CD4-positive, alpha-beta T cell treated with Interleukin-6 at 100 ng/mL for 8 hours (primary cell): ENCODE measurements at places on chromosomes 3 and 15.

DNA sequence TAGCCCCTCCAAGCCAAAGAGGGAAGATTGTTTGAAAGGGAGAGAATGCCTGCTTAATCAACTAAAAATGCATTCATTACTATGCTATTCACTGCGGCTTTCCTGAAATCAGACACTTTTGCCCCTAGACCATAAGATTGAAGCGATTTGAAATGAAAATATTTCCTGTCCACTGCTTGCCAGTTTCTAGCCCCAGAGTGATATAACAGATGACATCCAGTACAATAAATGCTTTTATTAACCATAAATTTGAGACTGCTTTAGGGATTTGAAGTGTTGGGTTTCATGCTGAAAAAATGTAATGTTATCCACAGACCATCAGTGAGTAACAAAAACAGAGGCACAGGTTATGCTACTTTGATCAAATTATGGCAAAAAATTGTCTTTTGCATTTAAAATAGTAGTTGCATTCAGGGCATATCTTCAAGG lies 14.1 kb downstream of the IL17RD start:
- no peak for DNase-seq

- no peak for DNase-seq
These were observed 64.8 kb upstream of the SEC61A1 start for GRCh38 chr3:127987309-127987995.

GRCh38 chr15:69232144-69232543 lies 66.6 kb upstream of the PAQR5 start:
- no peak for DNase-seq

GRCh38 chr3:139597947-139598346 lies 58.4 kb upstream of the RBP1 start:
- DNase-seq: no peak

DNA sequence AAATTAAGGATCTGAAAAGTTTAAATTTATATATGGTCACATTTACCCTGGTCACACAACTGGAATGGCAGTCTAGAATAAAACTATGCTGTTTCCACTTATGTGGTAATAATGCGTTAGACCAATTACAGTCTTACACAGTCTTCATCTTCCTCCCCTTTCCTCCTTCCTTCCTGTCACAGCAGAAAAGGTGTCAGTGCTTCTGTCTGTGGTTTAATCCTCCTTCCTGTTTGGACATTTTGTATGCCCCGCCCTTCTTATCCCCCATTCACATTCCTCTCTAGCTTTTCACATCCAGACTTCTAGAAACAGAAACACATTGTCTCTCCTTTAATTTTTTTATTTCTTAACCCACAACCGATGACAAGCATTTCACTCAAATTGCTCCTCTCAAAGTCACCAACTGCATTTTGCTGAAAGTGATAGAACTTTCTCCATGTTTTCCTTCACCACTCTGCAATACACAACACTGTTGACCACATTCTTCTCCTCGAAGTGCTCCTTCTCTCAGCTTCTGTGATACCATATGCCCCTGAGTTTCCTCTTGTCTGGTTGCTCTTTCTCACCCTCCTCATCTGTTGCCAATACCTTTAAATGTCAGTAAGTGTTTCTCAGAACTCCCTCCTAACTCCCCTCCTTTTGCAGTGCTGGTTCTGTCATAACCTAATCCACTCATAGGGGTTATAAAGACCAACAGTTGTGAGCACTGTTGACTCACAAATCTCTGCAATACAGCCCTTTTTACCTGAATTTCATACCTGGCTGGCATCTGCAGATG lies 271.6 kb downstream of the UBE2E2 start:
- DNase-seq: no peak

DNA sequence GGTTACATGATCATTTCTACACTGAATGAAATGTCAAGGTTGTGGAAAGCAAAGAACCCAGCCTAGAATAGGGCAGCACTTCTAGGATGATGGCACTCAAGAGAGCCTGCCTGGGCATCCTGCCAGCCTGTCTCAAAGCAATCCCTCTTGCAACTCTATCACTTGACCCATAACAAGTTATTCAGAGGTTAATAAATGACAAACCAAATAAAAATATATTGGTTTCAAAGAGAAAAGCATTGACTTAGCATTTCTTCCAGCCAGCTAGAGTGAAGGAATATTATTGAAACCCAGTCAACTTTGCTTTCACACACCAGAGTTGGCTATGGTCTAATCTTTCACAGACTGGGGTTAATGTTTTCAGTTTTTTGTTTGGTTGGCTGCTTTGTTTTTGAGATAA lies 214.6 kb upstream of the UBE2E2 start:
- no peak for DNase-seq

DNA sequence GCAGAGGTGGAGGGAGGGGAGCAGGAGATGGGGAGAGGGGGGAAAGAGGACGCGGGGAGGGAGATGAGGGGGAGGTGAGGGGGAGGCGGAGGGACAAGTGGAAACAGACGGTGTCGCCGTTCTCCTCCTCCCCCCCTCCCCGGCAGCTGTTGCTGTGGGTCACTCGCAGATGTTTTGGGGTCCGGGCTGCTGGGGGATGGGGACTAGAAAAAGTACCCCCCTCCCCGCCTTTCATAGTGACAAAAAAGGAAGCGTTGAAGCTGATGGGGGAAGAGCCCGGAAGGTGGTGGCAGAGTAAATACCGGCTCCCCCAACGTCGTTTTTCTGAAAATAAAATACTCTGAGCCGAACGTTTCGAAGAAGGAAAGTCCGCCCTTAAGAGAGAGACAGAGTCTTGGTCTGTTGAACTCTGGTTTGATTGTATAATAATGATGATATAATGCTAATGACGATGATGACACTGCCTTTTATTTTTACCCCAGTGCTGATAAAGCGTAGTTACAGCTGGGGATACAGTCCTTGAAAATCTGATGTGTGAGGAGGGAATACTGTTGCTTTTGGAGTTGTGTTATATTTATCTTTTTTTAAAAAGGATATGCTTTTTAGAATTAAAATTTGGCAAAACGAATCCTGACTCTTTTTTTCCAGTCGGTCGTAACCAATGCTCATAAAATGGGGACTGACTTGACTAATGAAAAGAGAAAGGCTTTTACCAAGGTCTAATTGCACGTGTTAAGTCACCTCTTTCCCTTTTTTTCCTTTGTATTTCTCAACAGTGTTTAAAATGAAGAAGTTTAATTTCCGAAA lies 993 bp downstream of the STXBP5L start:
- no peak for DNase-seq

DNA sequence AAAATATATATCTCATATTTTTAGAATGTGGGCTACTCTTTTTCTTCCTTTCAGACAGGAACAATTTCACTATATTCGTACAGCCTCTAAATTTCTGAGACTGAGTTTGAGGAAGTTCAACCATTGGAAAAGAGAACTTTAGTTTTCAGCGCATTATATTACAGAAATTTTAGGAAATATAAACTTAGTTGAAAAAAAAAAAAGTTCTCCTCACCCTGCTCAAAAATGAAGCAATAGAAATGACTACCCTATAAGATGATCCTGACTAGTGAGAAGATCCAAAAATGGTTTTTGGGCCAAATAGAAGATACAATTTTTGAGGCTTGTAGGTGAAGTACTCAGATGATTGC lies 139.6 kb downstream of the MCTP2 start:
- DNase-seq: no peak

GRCh38 chr3:78977073-78977472 lies 790.7 kb downstream of the ROBO1 start:
- DNase-seq: no peak

DNA sequence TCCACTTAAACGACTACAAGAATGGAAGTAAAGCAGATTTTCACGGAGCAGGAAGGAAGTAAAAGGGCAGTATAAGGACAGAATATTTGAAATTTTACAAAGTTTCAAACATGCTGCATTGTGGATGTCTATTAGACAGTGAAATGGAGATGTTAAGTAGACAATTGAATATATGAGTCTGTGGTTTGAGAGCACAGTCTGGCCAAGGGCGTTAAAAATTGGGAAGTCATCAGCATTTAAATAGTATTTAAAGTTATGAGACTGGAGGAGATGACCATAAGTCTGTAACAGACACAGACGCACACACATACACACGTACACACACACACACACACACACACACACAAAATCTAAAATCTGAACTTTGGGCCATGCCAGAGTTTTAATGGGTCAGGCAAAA lies 935.9 kb downstream of the EPHA3 start:
- DNase-seq: no peak

GRCh38 chr3:172919297-172919683 lies 168.8 kb downstream of the ECT2 start:
- no peak for DNase-seq

- no peak for DNase-seq
These were observed 199.1 kb upstream of the ZPLD1 start for GRCh38 chr3:102235679-102236078.

GRCh38 chr3:98772022-98772421 lies 8.9 kb downstream of the ST3GAL6 start:
- no peak for DNase-seq

GRCh38 chr15:41024885-41025284 lies 71.6 kb downstream of the CHAC1 start:
- DNase-seq: no peak

- no peak for DNase-seq
These were observed 36.2 kb downstream of the FEM1B start for GRCh38 chr15:68313501-68314410.

GRCh38 chr15:91884606-91885005 lies 31.1 kb downstream of the SLCO3A1 start:
- DNase-seq: no peak

DNA sequence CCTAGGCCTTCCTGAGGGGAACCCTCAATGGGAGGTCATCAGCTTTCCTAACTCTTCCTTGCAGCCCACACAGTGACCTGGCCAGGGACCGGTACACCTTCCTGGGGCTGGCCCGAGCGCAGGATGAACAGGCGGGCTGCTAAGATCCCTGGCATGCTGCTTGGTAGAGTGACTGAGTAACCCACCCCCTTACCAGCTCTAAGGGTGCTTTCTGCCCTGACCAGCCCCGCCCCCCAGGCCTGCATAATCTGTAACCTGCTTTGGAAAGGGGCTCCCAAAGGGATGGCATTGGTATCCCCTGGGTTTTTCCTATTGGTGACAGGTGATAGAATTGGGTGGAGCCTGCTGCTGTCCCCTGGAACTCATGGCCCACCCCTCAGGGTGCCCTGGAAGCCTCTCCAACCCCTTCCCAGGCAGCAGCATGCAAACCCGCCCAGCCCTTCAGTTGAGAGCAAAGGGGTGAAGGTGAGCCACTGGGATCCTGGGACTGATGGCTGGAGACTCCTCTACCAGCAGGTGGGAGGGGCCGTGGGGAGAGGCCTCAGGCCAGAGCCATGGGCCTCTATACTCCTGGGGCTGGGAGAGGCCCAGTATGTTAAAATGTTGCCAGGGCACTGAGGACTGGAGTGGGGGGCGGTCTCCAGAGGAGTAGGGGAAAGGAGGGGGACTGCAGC lies 11.1 kb upstream of the KIF7 start:
- no peak for DNase-seq

- no peak for DNase-seq
These were observed 60.1 kb downstream of the MBNL1 start for GRCh38 chr3:152328841-152329240.

DNA sequence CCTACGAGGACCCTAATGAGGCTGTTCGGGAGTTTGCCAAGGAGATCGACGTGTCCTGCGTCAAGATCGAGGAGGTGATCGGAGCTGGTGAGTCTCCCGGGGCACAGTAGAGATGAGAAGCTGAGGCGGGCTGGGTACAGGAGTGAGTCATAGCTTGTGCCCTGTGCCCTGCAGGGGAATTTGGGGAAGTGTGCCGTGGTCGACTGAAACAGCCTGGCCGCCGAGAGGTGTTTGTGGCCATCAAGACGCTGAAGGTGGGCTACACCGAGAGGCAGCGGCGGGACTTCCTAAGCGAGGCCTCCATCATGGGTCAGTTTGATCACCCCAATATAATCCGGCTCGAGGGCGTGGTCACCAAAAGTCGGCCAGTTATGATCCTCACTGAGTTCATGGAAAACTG lies 17.9 kb downstream of the EPHB3 start:
- DNase-seq: no peak
